Activated T-helper 9 cell treated with anti-CD3 and anti-CD28 coated beads, Interleukin-2, amount 50 U/mL, for 16 hours (primary cell): ENCODE measurements at places on chromosomes 3 and 15.

GRCh38 chr3:49900491-49901153 is 3.1 kb downstream of the MST1R start:
- DNase-seq = no peak

- no peak for DNase-seq
Measured at GRCh38 chr3:28521663-28522062, 173.0 kb upstream of the AZI2 start.

- no peak for DNase-seq
Measured at GRCh38 chr3:176430244-176431037, 766.8 kb downstream of the TBL1XR1 start.

DNA sequence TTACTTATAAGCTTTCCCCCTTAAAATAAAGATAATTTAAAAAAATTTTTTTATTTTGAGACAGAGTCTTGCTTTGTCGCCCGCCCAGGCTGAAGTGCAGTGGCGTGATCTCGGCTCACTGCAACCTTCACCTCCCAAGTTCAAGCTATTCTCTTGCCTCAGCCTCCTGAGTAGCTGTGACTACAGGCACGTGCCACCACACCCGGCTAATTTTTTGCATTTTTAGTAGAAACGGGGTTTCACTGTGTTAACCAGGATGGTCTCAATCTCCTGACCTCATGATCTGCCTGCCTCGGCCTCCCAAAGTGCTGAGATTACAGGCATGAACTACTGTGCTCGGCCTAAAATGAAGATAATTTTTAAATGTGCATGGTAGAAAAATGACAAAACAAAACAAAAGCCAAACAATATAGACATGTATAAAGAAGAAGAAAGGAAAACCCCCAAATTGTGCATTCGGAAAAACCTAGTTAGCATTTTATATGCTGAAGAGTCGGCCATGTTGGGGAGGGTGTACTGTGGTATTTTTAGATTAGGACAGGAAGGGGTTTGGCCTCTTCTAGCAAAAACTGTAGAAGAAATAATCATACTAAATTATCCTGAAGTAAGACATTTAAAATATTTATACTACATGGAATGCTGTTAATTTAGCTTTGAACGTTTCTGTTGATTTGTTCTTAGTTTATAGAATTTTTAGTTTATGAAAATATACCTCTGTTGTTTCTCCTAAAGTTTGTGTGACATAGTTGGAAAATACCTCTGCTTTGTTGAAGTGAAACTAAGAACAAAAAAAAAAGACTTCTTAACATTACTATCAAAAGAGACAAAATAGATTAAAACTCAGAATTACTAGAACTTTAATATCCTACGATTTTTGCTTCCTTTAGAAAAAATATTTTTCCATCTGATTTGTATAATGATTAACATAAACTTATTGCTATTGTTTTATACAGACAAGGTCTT is 7.4 kb downstream of the APPL1 start:
- no peak for DNase-seq

- peak; percentile 16 for DNase-seq
Measured at GRCh38 chr3:196287090-196287439, 461 bp downstream of the PCYT1A start.

DNA sequence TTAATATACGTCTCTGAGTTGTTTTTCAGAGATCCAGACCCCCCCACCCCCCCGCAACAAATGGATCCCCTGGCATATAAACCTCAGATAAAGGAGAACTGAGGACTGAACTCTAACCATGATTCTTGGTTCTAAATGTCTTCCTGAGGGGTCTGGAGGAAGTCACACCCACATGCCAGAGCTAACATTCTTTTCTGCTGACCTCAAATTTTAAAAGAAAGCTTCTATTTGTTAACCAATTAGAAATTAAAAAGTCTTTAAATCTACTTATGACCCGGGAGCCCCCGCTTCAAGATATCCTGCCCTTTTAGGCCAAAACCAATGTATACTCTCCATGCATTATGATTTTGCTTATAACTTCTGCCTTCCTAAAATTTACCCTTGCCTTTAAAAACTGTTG is 188.3 kb downstream of the ECT2 start:
- DNase-seq = no peak

DNA sequence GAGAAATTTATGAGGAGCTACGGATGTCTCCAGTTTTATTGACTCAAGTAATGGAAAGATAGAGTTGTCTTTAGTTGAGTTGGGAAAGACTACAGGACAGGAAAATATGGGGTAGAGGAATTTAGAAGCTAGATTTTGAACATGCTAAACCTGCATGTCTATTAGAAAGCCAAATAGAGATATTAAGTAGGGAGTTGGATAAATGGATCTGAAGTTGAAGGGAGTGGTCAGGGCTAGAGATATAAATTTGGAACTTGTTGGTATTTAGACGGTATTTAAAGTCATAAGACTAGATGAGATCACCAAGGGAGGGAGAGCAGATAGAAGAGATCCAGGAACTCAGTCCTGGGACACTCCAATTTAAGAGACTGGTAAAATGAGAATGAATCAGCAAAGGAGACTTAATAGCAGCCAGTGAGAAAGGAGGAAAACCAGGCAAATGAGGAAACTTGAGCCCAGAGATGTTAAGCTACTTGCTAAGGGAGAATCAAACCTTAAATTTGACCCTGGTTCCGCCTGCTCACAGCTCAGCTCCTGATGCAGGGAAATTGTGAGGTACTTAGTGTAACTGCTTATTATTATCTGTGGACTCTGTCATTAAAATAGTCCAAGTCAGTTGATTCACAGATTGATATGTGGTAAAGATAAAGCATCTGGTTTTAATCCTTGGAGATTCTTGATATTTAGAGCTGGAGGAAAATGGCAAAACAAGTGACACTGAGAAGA is 35.8 kb downstream of the ABI3BP start:
- no peak for DNase-seq

GRCh38 chr15:44861439-44861910 is 95.0 kb upstream of the TERB2 start:
- no peak for DNase-seq

- DNase-seq = no peak
Measured at GRCh38 chr3:134453631-134454030, 32.2 kb downstream of the ANAPC13 start.

DNA sequence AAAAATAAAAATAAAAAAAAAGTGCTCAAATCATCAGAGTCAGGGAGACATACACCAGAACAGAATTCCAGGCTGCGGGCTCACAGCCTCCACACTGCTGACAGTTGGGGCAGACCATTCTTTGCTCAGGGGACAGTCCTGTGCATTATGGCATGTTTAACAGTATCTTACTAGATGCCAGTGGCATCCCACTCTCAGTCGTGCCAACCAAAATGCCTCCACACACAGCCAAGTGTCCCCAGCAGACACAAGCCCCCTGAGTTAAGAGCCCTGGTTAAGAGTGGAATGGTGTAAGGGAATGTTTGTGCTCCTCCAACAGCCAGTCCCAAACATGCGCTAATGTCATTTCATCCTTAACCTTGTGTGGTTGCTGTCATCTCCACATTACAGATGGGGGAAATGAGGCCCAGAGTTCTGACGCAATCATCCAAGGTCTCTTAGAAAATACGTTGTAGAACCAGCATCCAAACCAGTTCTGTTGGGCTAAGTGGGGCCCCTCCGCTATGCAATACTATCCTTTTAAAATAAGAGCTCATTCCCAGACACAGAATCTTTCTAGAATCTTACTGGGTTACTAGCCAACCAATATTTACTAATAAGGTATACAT is 26.0 kb downstream of the CFAP92 start:
- DNase-seq = no peak

- no peak for DNase-seq
Measured at GRCh38 chr3:25281732-25282126, 146.3 kb upstream of the RARB start.
